ENCODE measurements at places on chromosomes 13 and 19. TPM values are rescaled to one million over a fixed set of nuclear protein-coding genes. Genes with fewer than 3 reads are reported as not detected.

FFAR1 gene
- not detected for total RNA-seq

LYPD5 gene
- 0.69 TPM for total RNA-seq

TPTE2 gene
- total RNA-seq, result not detected

NCCRP1 gene
- total RNA-seq, result 0.05 TPM

CTU1 gene
- total RNA-seq, result 14.8 TPM

MBD3L2 gene
- not detected for total RNA-seq

CRLF1 gene
- 109 TPM for total RNA-seq

Measured in NCI-H460 (cell line).